Activated CD4-positive, alpha-beta T cell treated with anti-CD3 and anti-CD28 coated beads, Interleukin-2, amount 50 U/mL, for 4 hours (primary cell): ENCODE measurements at places on chromosomes 16 and 17.

DNA sequence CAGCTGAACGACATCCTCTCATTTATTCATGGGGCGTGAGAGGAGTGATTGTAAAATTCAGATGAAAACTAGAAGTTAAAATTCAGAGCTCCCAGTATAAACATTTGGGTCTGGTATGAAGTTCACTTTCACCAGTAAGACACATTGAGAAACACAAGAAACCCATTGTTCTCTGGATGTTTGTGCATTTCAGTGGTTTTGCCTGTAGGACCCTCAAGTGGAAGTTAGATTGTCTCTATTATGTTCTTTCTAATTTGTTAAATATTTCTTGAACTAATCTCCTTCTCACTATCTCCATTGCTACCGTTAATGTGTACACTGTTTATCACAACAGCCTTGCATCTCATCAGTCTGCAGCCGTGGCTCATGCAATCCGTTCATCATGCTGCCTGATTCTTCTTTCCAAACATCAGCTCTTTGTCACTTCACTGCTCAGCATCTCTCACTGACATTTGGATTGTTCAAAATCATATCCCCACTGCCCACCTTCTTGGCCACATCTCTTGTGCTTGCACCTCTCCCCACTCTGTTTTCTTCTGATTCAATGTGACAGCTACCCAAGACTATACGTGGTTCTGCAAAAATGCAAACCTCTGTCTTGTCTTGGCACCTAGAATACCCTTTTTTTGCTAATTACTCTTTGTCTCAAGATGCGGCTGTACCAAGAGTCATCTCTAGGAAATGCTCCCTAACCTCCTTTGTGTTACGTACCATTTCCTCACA lies 49.5 kb downstream of the HLF start:
- no peak for DNase-seq

DNA sequence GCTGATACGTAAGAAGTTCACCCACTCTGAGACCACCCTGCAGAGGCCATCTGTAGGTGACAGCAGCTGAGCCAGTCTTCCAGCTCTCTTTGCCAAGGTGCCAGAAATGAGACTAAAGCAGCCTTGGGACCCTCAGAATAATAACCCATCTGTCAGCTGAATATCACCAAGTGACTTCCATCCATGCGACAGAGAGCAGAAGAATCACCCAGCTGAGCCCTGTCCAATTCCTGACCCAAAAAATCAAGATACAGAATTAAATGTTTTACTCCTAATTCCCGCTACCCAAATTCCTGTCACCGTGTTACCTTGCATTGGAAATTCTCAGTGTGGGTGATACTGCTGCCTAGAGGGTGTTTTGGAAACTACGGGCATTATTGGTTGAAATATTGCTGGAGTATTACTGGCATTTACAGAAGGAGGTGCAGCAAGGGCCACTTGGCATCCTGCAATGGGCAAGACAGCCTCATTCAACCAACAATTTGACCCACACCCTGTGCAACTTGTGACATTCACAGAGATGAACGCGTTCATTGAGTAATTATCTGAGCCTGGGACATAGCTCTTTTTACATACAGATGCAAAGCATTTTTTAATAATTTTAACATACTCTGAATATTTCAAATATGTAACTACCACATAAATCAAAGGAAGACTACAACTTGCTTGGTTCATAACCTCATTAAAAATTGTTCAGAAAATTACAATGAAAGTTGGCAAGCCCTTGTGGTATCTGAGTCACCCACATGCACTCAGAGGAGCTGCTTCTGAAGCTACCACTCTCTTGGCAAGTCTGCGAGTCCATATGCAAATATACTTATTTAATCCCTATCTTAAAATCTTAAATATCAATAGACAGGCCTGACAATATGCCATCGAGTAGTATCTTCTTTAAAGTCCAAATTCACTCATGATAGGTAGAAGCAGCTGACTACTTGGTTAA lies 126.6 kb downstream of the C16orf95 start:
- DNase-seq, result no peak

GRCh38 chr16:17229766-17230165 lies 241.0 kb downstream of the XYLT1 start:
- DNase-seq, result no peak

- DNase-seq, result no peak
These were observed 92.0 kb downstream of the CYLD start for GRCh38 chr16:50833929-50834328.

DNA sequence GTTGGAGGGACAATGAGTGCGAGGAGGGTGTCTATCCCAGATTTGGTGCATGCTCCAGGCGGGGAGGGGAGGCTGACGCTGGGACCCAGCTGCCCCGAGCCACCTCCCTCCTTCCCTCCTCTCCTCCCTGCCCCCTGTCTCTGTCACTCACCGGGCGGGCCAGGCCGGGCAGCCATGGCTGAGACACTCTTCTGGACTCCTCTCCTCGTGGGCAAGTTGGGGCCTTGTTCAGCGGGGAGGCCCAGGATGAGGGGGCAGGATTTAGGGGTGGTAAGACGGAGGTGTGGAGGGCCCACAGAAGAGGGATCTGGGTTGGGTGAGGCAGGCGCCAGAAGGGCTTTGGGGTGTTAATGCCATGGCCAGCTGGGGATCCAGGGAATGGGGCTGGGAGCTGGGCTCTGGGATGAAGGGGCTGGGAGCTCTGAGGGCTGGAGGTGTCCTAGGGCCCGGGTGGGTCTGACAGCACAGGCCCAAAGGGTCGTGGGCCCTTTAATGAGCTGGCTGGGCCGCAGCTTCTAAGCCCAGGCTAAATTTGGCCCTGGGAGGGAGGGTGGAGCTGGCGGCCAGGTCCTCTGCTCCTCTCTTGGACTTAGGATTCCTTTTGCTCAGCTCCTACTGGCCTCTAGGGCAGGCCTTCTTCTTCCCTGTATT lies at the start of gene SGCA:
SGCA (plus strand) TSS at position 139 of the 651 bp plus-strand sequence; CDS start at position 175, 36 bp downstream.
- DNase-seq, result no peak

GRCh38 chr16:84233748-84234147 lies 6.1 kb downstream of the KCNG4 start:
- DNase-seq, result no peak

GRCh38 chr16:84481051-84481735 lies 23.3 kb downstream of the MEAK7 start:
- no peak for DNase-seq

DNA sequence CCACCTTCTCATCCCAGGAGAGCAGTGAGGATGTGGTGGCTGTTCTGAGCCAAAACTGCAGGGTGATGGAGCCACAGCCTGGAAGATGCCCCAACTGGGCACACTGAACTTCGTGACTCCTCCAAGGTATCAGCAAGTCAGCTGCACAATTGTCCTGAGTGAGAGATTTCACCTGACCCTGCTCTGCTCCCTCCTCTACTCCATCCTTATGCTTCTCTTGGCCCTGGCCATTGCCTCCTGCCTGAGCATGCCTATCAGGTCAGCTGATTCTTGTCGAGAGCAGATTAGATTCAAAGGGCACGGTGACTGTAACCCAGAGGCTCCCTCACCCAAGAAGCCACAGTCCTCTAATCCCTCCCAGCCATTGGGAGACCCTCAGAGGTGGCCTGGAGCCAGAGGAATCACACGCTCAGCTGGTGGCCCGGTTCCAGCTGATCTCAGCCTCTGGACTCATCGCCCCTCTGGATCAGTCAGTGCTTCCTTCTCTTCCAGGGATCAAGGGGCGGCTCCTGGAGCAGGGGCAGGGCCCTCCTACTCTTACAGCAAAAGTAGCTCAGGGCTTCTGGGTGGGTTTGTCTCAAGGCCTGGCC lies 7.0 kb upstream of the CYB561 start:
- no peak for DNase-seq

DNA sequence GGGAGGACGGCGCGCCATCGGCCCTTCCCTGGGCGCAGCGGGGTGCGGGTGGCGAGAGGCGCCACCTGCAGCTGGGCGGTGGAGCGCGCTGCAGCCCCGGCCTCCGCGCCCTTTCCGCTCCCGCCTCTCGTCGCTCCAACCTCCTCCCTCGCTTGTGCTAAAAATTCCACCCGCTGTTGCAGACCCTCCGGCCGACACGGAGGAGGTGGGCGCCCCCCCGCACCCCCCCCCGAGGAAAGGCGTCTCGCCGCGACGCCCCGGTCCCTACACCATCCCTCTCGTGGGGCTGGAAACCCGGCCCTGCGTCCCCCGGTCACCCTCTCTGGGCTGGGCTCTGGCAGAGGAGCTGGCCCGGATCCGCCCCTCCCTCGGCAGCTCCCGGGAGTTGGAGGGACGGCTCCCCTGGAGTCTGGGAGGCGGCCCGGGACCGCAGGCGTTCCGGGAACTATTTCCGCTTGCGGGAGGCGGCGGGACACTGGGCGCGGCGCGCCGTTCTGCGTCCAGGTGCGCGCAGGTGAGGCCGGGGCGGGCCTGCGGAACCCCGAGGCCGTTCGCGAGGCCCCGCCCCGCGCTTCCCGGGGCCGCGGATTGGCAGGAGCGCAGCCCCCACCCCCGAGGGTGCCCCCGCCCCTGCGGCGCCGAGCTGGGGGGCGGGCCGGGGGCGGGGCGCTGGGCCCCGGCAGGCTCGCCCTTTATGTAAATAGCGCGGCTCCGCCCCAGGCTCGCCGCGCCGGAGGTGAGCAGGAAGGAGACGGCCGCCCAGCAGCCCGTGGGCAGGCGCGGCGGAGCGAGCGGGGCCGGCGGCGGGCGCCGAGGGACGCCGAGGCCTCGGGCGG lies at the start of gene LLGL2:
LLGL2 (plus strand) TSS at position 728 of the 836 bp plus-strand sequence. CDS start 17,730 bp downstream, outside the sequence.
- peak; percentile 77 for DNase-seq

- no peak for DNase-seq
These were observed 44.1 kb downstream of the RBBP6 start for GRCh38 chr16:24583494-24583893.

- no peak for DNase-seq
These were observed 6.7 kb downstream of the HAGHL start for GRCh38 chr16:733382-734207.

GRCh38 chr17:18917506-18918032 lies 34.4 kb upstream of the SLC5A10 start:
- no peak for DNase-seq

- DNase-seq, result no peak
These were observed 126.1 kb upstream of the NUDT7 start for GRCh38 chr16:77596261-77596660.

- DNase-seq, result no peak
These were observed 434.1 kb downstream of the CDH11 start for GRCh38 chr16:64687786-64688185.

DNA sequence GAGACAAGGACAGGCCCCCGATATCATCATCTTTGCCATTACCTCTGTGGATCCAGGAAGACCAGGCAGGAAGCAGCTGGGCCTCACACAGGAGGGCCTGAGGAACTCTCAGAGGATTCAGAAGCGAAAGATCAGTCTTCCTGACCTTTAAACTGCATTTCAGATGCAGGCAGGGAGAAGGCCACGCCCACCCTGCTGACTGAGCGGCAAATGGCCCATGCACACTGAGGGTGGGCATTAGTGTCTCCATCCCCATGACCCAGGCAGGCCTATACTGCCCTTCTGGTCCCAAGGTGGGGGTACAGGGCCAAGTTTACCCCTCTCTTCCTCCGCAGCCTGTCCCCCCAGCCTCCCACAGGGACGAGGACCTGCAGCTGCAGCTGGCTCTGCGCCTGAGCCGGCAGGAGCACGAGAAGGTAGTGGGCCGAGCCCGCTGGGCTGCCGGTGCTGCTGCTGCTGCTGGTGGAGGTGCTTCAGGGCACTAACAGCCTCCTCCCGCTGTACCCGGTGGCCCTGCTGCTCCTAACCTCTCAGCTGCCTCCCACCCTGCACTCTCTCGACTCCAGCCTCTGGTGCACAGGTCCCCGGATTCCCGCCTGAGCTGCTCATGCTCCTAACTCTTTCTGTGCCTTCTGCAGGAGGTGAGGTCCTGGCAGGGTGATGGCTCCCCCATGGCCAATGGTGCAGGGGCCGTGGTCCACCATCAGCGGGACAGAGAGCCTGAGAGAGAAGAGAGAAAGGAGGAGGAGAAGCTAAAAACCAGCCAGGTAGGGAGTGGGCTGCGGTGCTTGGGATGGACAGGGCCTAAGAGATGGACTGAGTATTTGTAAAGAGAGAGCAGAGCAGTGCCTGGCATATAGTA lies 6.2 kb downstream of the EPN3 start:
- no peak for DNase-seq

- DNase-seq, result no peak
These were observed 12.1 kb upstream of the NDUFAB1 start for GRCh38 chr16:23608194-23608593.

GRCh38 chr17:64356304-64356686 lies 34.4 kb downstream of the PECAM1 start:
- DNase-seq, result no peak

- DNase-seq, result no peak
These were observed 721 bp downstream of the TBCD start for GRCh38 chr17:82752371-82753200.

DNA sequence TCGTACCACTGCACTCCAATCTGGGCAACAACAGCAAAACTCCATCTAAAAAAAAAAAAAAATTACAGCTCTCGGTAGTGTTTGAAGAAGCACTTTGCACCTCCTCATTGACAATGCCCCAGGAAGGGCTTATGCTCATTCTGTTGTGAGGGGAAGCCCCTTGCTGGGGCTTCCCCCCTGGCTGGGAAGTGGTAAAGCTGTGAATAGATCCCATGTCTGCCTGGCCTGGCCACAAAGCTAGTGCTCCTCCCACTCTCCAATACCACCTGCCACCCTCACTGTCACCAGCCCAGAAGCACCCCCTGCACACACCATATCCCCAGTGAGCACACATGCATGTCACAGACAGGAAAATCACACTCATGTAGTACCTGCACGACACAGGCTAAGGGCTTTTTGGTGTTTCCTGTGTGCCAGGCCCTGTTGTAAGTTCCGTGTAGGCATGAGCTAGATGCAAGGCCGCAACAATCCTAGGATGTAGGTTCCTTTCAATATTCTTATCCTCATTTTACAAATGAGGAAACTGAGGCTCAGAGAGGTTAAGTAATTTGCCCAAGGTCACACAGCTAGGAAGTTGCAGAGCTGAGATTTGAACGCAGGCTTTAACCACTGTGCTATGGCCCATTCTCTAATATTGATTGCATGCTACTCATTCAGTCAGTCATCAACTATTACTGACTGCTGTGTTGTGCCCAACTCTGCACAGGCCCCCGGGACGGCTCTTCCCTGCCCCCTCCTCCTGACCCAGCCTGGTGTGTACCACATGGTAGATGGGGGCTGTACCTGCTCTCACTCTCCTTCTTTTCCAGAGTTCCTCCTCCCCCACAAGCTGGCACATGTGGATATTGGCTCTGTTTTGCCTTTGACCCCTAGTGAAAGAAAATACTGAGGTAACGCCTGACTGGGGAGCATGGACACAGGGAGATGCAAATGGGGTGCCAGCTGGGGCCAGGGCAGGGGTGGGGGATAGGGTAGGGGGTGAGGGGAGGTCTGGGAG lies 11.9 kb upstream of the COL1A1 start:
- no peak for DNase-seq
